Stimulated activated CD4-positive, alpha-beta T cell treated with anti-CD3 and anti-CD28 coated beads, Interleukin-1b, Interleukin-23, amount 100 ng/mL, for 48 hours (primary cell): ENCODE measurements at places on chromosomes 16 and 17.

DNA sequence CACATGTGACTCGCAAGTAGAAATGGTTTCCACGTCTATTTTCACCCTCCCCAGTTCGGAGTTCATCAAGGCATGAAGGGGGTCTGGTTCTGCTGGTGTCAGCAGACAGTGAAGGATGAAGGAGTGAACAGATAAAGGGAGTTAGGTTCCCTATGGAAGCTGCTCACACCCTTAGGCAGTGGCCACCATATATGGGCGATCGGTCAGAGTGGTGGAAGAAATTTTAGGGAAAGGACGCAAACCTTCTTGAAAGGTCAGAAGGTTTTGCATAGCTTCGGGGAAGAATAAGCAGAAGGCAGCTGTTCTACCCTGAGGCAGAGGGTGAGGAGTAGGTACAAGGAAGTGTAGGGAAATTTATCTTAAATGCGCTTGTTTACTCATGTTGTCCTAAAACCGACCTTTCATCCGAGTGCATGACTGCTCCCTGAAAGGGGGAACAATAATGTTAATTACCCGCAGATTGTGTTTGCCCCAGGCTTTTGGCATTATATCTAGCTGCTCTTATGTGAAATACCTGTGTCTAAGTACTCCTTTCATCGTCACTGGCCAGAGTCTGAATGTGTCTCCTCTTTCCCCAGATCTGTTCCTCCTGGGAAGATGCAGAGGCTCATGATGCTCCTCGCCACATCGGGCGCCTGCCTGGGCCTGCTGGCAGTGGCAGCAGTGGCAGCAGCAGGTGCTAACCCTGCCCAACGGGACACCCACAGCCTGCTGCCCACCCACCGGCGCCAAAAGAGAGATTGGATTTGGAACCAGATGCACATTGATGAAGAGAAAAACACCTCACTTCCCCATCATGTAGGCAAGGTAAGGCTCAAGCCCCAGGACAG, 12.5 kb downstream of the CDH5 start:
- no peak for DNase-seq

GRCh38 chr17:1605681-1606351, 22.8 kb downstream of the SLC43A2 start:
- no peak for DNase-seq

GRCh38 chr16:62014319-62014923, 21.8 kb downstream of the CDH8 start:
- no peak for DNase-seq

- no peak for DNase-seq
Observed at GRCh38 chr17:48720266-48721008, 1.9 kb downstream of the PRAC1 start.

DNA sequence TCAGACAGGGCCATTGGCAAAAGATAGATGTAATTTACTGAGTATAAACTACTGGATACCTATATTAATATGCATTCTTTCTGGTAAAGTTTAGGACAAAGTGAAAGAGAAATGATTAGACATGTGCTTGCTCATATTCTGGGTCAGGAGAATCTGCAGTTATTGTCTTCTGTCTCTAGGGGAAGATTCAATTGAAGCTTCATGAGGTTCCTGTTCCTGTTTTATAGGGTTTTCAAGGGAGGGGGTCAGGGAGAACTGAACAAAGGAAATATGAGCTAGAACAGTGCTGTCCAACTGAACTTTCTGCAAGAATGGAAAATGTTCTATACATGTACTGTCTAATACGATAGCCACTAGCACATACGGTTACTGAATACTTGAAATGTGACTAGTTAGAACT, 59.3 kb upstream of the CORO6 start:
- DNase-seq = no peak

DNA sequence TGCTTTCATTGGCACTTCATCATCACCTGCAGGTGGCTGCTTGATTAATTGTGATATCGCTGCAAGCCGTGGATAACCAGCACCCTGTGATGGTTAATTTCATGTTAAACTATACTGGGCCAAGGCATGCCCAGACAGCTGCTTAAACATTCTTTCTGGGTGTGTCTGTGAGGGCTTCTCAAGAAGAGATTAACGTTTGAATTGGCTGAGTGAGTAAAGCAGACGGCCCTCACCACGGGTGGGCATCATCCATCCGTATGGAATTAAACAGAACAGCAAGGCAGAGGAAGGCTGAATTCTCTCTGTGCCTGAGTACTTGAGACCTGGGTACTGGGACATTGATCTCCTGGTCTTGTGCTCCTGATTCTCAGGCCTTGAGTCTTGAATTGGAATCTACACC, 7.1 kb upstream of the ZNF213 start:
- no peak for DNase-seq

GRCh38 chr16:2273484-2273883, 5.6 kb upstream of the RNPS1 start:
- DNase-seq = no peak

- DNase-seq = no peak
Observed at GRCh38 chr17:27407916-27408864, 48.1 kb upstream of the KSR1 start.

DNA sequence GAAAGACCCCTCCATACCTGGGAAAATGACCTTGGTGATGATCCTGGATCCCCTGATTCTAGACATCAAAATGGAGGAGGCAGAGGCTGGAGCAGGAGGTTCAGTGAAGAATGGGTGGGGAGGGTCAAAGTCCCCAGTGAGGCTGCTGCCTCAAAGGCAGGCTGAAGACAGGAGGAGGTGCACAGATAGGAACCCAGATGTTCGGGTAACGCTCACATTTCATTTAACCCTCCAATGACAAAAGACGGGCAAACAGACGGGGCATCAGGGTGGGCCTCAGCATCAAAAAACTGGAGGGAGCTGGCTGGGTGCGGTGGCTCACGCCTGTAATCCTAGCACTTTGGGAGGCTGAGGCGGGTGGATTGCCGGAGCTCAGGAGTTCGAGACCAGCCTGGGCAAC, at the start of gene ANKRD40CL:
ANKRD40CL (minus strand) TSS at position 73 of the 400 bp plus-strand sequence. CDS start 605 bp downstream, outside the sequence.
- no peak for DNase-seq

GRCh38 chr16:46896314-46896968, 12.3 kb downstream of the GPT2 start:
- DNase-seq = no peak

GRCh38 chr17:18858567-18859245, 775 bp downstream of the PRPSAP2 start:
- no peak for DNase-seq

DNA sequence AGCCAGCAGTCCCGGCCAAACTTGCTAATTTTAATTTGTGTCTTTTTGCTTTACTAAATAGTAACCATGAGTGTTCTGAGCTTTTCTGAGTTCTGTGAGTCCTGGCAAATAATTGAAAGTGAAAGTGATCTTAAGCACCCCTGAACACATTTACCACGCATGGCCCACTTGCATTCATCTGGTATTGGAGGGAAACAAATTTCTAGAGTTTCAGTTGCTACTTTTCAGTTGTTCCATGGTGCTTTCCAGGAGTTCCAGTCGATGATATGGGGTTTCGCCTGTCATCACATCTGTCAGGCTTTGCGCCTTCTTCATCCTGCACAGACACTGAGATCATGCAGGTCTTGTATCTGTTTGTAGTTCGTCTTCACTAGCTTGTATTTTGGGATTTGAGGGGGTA, 44.1 kb downstream of the CRLF3 start:
- DNase-seq = peak; percentile 29

- no peak for DNase-seq
Observed at GRCh38 chr17:59275618-59276017, 55.3 kb downstream of the GDPD1 start.

DNA sequence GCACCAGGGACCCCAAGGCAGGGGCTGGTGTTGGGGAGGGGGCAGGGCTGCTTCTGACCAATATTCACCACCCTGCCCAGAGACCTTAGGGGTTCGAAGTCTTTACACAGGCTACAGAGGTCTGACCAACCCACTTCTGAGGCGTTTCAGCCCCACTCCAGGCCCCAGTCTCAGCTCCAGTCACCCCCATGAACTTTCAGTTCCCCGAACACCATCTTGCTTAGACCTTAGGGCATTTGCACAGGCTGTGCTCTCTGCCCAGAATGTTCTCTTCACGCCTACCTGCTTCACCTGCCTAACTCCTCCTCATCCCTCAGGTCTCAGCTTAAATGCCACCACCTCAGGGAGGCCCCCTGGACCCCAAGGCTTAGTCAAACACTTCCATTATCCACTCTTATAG, 25.8 kb upstream of the CPNE2 start:
- DNase-seq = no peak

- no peak for DNase-seq
Observed at GRCh38 chr16:83482545-83483162, 325.1 kb upstream of the HSBP1 start.

GRCh38 chr16:50797456-50797855, 55.6 kb downstream of the CYLD start:
- DNase-seq = no peak

- peak; percentile 77 for DNase-seq
Observed at GRCh38 chr17:36072431-36073121, 8.5 kb downstream of the CCL18 start.

DNA sequence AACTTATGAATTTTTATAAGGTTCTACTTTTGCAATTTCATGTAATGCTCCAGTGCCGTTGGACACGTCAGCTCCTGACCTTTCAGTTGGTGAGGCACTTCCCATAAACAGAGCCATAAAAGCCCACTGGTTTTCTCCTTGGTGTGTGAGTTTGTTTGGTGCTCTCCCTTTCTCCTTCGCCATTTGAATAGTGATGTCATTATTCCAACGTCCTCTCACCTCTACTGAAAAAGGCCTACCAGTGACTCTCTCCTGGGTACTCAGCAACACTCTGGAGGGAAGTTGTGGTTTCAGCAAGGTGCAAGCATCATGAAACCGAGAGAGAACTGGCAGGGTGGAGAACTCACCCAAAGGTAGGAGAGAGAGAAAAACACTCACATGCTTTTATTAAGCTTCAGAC, 29.6 kb upstream of the HNF1B start:
- peak; percentile 69 for DNase-seq

- no peak for DNase-seq
Observed at GRCh38 chr17:79504181-79504605, 106.7 kb downstream of the RBFOX3 start.

DNA sequence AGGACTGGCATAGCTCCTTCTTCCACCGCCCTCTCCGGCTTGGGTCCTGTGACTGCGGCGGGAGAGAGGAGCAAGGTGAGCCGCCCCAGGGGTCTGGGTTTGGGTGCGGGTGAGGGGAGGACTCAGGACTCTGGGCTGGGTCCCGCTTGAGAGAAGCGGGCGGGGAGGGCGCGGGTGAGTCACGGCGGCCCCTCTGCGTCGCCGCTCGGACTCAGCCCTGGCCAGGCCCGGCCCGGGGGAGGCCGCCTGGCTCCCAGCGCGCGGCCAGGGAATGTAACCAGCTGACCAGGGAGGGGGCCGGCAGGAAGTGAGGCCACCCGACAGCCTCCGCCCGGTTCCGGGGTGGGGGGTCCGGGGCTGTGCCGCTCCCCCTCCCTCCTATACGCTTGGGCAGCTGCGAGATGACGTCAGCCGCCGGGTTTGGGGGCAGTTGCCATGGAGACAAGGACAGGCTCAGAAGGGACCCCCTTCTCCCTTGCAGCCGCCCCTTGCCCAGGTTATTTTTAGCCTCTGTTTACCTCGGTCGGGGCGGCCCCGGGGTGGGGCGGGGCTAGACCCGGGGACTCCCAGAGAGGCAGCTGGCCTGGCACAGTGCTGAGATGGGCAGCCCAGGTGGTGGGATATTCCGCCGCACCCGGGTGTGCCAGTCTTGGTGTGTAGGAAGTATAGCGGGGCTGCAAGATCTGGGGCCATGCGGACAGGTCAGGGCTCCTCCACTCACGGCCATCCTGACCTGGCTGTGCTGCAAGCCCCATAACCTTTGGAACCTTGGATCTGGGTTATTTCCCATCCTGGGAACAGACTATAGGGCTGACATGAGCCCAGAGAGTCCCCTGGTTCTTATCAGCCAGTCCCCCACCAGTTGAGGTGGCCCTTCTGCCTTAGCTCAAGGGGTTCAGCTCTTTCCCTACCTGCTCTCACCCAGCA, 1.6 kb downstream of the RIPOR1 start:
- no peak for DNase-seq

- no peak for DNase-seq
Observed at GRCh38 chr17:70675070-70675590, 505.8 kb downstream of the KCNJ2 start.

GRCh38 chr17:46035112-46035818, 36.2 kb downstream of the STH start:
- DNase-seq = no peak

GRCh38 chr17:20103454-20104446, 94.6 kb downstream of the SPECC1 start:
- no peak for DNase-seq

GRCh38 chr16:29678691-29679267, at the start of gene QPRT:
Gene QPRT (plus strand): TSS chr16:29679180. CDS start chr16:29679198, 18 bp downstream.
- DNase-seq = no peak

- DNase-seq = no peak
Observed at GRCh38 chr17:61593426-61593825, 2.4 kb upstream of the NACA2 start.

- no peak for DNase-seq
Observed at GRCh38 chr17:28396635-28397239, 9.3 kb downstream of the SLC46A1 start.

- no peak for DNase-seq
Observed at GRCh38 chr17:67528751-67529436, 151.8 kb downstream of the PITPNC1 start.

- no peak for DNase-seq
Observed at GRCh38 chr17:32141679-32142037, 644 bp upstream of the RHOT1 start.

- DNase-seq = no peak
Observed at GRCh38 chr17:28997806-28998205, 8.0 kb downstream of the SEZ6 start.

GRCh38 chr17:13973960-13974651, 95.2 kb upstream of the COX10 start:
- DNase-seq = no peak

DNA sequence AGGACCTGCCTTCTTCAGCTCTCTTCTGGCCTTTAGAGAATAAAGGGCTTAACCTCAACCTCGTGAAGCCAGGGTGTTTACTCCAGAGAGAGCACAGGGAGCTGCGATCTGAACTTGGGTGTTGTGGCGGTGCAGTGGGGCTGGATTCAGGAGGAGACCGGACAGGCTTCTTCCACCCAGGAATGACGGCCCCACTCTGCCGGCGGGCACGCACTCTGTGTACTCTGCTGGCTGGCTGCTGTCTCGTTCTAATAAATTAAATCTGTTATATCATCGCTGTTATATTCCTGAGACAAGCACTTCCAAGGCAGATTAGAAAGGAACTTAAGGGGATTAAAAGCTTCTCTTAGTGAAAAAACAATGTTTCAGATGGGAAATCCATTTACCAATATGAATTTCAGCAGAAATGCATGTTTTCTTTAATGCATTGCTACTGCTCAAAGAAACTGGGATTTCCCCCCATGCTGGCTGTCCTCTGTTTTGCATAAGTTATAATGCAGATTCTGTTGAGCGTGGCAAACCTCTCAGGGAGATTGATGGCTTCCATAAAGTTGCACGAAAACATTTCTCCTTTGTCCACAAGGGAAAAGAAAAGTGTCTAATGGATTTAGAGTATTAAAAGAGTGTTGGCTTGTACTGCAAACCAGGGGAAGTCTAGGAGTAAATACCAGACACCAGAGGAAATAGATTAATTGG, 168.6 kb upstream of the IRX3 start:
- no peak for DNase-seq

DNA sequence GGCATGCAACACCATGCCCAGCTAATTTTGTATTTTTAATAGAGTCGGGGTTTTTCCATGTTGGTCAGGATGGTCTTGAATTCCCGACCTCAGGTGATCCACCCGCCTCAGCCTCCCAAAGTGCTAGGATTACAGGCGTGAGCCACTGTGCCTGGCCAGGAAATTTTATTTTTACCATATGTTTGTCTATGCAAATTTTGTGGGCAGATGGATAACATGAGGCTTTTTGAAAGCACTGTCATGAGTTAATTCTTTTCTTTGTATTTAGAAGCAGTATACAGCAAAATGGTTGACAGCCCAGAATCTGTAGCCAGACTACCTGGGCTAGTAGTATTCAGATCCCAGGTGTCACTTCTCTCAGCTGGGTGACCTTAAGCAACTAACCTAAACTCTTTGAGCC, 8.5 kb upstream of the KPNB1 start:
- DNase-seq = no peak
